ENCODE measurements at places on chromosomes 11 and 22. TPM values are rescaled to one million over a fixed set of nuclear protein-coding genes. Genes with fewer than 3 reads are reported as not detected.

The SCN4B gene
- 1.2 TPM for polyA plus RNA-seq

The MIEF1 gene
- 34.8 TPM for polyA plus RNA-seq

GRCh38 chr11:106156290-106156937 lies 79.0 kb downstream of the AASDHPPT start:
- peak; percentile 64 for DNase-seq

- no peak for DNase-seq
Observed at GRCh38 chr22:37971475-37972434, 12.6 kb downstream of the SOX10 start.

- no peak for DNase-seq
Observed at GRCh38 chr11:8697054-8697453, 14.5 kb downstream of the RPL27A start.

All from renal cortex interstitium (tissue), 15 donors.